AG09319 (cell line): ENCODE measurements at places on chromosomes 12 and 14.

- no peak for DNase-seq
Observed at GRCh38 chr14:88611878-88612277, 49.0 kb downstream of the ZC3H14 start.

DNA sequence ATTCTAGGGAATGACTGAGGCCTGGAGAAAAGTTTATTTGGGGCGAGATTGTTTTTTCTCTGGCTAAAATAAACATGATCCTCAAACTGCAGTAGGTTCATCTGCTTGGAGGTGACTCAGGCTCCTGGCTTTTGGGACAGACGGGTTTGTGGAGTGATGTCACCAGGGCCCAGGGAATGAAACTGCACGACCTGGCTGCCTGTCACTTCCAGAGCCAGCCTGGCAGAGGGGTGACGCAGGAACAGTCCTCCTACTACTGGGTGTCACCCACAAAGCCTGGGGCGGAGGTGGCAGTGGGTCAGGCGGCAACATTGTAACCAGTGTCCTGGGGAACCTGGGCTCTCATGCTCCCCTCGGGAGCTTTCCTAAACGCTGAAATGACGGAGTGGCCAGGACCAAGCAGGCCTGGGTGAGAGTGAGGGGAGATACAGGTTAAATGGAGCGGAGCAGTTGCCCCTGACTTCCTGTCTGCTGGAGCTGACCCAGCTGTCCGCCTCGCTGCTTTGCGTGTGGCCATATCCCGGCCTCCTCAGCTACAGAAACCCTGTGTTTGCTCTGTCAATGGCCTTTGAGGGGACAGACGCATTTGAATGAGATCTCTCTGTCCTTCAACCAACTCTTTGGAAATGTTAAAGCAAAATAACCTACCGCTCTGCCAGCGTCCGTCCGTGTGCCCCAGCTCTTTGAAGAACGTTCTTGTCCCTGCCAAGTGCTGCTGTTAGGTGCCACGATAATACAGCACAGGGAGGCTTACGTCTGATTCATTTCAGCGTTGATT lies 6.5 kb downstream of the HIP1R start:
- no peak for DNase-seq

DNA sequence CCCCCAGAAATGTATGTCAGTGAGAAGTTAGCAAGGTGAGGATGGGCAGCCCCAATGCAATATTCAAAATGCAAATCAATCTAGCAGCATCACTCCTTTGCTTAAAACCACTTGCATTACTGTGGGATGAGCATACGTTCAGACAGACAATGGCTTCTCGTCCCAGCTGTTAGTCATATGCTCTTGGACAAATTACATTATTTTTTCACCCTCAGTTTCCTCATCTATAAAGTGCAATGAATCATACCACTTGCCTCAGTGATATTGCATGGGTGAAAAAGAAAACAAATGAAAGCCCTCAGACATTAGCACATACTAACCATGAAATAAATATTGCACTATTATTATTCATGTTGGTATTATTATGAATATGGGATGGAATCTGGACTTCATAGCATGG lies 132.3 kb downstream of the C12orf75 start:
- no peak for DNase-seq

DNA sequence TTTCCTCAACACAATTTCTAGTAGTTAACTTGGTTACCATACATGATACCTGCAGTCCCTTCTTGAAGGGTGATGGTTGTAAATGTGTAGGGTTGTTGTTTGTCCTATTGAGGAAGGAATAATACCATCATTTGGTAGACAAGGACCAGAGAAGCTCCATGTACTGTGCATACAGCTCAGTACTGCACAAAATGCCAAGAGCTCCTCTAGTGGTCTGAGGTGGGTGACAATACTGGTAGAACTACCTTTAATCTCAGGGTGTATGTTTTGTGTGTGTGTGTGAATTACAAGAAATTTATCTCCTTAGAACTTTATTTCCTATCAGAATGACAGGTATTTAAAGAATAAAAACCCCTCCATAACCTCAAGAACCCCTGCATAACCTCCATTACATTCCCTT lies 575.3 kb downstream of the TMTC2 start:
- no peak for DNase-seq

GRCh38 chr12:3075315-3075714 lies 1.9 kb upstream of the TSPAN9 start:
- no peak for DNase-seq

- DNase-seq = no peak
Observed at GRCh38 chr12:115394496-115395220, 710.7 kb upstream of the TBX3 start.

- no peak for DNase-seq
Observed at GRCh38 chr12:110971189-110971920, 51.0 kb upstream of the MYL2 start.

- no peak for DNase-seq
Observed at GRCh38 chr12:72679147-72679757, 407.1 kb downstream of the TRHDE start.

DNA sequence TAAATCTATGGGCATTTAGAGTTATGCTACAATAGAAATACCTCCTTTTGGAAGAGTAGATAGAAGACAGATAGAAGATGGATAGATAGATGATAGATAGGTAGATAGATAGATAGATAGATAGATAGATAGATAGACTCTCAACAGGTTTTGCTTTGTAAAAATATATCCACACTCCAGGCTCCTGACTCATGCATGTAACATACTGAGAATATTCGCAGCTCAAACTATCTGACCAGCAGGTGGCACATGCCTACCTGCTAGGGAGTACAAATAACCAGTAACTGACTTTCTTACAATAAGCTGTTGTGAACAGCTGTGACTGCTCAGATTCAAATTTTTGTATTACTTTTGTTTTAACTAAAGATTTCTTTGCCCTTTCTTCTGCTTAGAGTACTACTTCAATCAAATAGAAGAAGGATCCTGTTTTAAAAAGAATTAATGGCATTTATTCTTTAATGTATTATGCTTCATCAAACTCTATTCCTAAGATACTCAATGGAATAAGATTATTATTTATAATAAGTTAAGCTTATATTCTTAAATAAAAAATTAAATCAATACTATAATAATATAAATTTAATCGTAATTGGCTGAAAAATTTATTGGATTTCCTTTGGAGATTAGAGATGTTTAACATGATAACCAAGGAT lies 15.8 kb upstream of the CPNE8 start:
- no peak for DNase-seq

DNA sequence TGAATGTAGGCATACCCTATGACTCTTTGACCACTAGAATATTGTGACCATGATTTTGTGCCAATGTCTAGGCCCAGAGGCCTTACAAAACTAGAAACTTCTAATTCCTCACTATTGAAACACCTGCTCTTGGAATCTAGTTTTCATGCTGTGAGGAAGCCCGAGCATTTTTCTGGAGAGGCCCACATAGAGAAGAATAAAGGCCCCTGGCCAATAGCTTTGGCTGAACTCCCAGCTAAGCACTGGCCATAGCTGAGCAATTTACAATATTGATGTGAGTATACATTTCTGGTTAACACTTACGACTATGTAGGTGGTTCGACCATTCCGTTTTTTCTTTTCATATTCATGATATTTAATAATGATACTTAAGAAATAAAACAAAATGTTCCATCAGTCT lies 190.3 kb downstream of the KCNH5 start:
- DNase-seq = no peak

DNA sequence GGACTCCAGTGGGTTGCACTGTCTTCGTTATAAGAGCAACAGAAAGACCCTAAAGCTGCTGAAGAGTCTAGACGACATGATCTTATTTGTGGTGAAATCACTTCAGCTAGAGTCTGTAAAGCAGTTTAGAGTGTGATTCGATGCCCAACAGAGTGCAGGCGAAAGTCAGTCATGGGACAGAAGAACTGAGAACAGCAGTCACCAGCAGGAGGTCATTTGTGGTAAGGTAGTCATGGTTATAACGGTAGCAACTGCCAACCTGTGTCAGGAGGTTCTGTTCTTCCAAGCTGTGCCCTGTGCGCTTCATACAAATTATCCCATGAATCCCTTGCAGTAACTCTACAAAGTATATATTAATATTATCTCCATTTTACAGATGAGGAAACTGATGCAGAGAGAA lies 954.1 kb downstream of the AACS start:
- no peak for DNase-seq

GRCh38 chr12:93108985-93109384 lies 179.9 kb upstream of the EEA1 start:
- DNase-seq = peak; percentile 27

DNA sequence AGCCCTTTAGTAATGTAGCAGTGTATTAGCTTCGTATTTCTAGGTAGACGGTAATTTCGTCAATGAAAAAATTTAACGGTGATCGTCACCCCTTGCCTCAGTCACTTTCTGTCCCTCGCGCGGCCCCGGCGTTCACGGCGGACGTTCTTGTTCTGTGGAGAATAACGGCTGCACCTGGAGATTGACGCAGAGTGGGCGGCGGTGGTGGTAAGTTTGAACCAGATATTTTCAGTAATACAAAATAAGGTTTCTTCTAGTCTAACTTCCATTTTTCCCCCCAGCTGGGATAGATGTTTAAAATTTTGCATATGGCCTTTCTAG lies 341 bp downstream of the ZNF10 start:
- no peak for DNase-seq

- DNase-seq = no peak
Observed at GRCh38 chr12:57215668-57216013, 953 bp upstream of the NXPH4 start.

GRCh38 chr12:64674367-64674922 lies 64.2 kb downstream of the RASSF3 start:
- DNase-seq = no peak

GRCh38 chr12:26113181-26113654 lies 11.6 kb downstream of the BHLHE41 start:
- no peak for DNase-seq

DNA sequence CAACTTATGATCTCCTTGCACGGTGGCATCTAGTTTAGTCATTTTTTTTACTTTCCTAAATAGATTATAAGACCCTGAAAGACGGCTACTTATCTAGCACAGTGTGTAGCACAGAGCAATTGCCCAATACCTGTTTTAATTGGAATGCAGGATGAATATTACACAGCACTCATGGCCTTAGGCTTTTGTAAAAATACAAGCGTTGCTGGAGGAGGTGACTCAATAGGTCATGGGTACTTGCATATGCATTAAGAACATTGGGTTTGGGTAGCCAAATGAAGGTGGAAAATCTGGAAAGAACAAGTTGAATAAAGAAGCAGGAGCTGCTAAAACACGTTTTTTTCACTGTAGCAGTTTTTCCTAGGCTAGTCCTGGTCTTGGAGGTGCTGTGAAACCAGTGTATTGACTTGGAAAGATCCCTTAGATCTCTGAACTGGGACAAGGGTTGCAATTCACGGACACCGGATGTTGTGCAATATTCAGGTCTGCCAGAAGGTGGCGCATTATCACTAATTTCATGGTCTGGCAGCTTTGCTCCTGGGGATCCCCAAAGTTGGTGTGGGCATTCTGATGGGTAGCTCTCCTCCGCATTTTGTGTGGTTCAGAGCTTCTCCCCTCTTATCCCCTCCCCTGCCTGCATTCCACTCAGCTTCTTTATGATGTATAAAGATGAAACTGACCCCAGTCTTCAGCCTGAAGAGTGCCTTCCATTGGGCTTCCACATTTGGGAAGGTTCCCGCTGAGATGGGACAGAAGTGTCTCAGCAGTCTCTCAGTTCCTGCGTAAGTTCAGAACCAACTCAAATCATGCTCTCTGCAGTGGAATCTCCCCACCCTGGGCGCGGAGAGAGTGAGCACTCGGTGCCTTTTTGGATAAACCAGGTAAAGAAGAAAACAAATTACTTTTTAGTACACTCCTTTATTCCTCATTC lies 278.3 kb downstream of the NRXN3 start:
- no peak for DNase-seq

- DNase-seq = no peak
Observed at GRCh38 chr12:110861729-110862128, 14.9 kb downstream of the CCDC63 start.

DNA sequence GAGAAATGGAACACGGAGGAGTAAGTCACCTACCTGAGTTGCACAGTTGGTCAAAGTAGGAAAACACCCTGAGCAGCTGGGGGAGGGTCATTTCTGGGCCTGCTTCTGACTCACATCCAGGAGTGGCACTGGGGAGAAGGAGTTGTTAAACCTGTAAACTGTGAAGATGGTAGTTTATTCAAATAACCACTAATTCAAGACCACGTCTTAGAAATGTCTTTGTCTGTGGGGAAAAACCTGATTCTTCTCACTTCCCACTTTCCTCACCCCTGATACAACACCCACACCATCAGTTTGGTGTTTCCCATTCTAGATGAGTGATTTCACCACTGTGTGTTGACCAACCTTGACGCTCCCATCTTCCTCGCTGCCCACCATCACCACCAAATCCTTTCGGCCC lies 207.1 kb downstream of the ANO4 start:
- no peak for DNase-seq

DNA sequence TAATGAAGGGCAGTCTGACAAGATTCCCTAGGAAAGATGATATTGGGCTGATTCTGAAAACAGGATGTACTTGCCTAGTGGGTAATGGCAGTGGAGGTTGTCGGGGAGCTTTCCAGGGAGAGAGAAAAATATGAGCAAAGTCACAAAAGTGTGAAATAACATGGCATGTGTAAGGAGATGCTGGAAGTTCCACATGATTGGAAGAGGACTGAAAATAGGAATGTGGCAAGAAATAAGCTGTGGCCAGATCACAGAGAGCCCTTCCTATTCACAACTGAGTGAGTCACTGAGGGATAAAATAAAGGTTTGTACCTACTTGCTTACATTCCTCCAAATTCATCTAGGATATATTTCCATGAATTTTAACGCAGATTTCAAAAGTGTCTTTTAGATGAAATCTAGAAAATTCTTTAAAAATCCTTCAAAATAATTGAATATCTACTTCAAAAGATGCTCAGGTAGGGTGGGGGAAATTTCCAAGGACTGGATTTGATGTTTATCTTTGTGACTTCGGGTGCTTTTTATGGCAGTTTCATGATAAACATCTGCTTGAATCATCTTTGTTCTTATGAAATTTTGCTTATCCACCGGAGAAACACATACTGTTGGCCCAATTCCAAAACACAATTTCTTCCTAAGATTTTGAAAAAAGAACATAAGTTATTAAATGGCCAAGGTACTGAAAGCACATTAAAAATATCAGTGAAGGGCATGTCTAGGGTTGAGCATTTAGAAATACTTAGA lies 36.3 kb upstream of the SLC2A13 start:
- DNase-seq = no peak

DNA sequence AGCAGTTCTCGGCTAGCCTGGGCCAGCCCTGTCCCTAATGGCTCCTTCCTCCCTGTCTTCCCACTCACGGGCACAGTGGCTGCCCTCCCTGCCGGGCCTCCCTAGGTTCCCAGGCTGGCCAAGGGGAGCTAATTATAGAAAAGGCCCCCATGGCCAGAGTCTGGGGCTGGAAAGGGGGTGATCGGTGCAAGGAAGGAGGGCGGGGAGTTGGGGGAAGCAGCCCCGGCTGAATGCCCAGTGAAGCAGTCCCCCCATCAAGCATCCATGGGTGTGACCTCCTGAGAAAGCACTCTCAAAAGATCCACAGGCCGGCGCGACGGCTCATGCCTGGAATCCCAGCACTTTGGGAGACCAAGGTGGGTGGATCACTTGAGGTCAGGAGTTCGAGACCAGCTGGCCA lies 54.9 kb downstream of the TESC start:
- DNase-seq = no peak

- no peak for DNase-seq
Observed at GRCh38 chr12:67634303-67634761, 14.2 kb upstream of the DYRK2 start.

GRCh38 chr14:99592394-99592793 lies 11.6 kb downstream of the CCDC85C start:
- no peak for DNase-seq

- no peak for DNase-seq
Observed at GRCh38 chr14:38808734-38809455, 294.1 kb downstream of the SEC23A start.
